Effector memory CD4-positive, alpha-beta T cell (primary cell): ENCODE measurements at places on chromosomes 12 and 14.

- no peak for DNase-seq
These were observed 23.3 kb downstream of the ZFYVE21 start for GRCh38 chr14:103738701-103739451.

GRCh38 chr12:52331833-52332232 lies 10.6 kb upstream of the KRT83 start:
- DNase-seq: no peak

DNA sequence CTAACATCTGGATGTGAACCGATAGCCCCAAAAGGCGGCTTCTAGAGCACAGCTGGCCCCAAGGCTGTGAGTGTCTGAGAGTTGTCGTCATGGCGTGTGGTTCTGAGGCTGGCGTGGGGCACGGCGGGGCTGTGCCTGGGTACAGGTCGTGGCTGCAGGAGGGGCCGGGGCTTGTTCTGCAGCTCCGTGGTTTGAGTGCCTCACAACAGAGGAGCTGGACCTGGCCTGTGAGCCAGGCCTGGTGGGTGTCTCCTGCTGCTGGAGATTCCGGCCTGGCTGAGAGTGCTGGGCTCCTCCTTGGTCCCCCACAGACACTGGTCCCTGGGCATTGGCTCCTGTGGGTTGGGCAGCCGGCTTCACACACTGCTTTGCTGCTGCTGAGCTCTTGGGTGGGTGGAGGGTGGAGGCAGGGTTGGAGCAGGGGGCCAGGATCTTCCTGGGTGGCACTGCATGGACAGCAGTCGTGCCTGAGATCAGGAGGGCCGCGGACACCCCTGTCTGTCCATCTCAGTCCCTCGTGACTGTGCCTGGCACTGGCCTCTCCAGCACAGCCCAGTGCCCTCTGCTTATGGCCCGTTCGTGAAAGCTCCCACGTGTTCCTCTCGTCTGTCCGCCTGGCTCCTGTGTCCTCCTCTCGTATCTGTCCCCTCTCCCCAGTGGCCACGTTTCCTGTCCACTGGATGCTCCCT lies 31.8 kb upstream of the TEX22 start:
- no peak for DNase-seq

- no peak for DNase-seq
These were observed 1.3 kb downstream of the UNG start for GRCh38 chr12:109098651-109099050.

- no peak for DNase-seq
These were observed 326.2 kb downstream of the ETNK1 start for GRCh38 chr12:22951206-22951605.

- no peak for DNase-seq
These were observed 163.0 kb upstream of the EEA1 start for GRCh38 chr12:93091886-93092648.

GRCh38 chr12:85644508-85644907 lies 191.7 kb downstream of the RASSF9 start:
- DNase-seq: no peak

DNA sequence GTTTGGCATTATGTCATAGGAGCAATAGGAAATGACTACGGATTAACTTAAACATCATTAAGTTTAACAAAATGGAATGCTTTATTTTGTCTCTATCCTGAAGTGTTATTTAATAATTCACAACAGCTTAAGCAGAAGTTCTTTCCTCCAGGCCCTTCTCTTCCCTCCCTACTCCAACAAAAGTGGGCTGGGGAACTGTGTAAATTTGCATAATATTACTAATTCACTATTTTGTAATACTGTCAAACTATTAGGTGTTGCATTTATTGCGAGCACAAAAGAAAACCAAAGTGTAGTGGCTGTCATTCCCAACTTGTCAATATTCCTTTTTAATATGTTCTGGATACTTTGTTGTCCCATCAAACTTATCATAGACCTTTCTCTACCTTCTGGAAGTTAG lies 69.8 kb downstream of the ATG14 start:
- DNase-seq: no peak

DNA sequence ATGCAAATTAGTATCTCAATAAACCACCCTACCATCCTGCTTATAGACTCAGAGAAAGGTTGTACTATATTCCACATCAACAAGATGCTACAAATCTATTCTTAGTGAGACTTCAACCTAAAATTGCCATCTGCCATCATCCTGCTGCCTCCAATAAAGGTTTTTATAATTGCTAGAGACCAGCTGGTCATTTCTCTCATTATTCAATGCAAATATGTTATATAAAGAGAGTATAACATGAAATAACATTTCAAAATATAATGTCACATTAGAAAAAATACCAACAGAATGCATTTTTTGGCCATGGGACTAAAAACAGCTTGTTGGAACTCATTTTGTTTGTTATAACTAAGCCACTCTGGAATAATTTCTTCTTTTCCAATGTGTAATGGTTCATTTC lies 247.3 kb downstream of the LRIG3 start:
- DNase-seq: no peak

DNA sequence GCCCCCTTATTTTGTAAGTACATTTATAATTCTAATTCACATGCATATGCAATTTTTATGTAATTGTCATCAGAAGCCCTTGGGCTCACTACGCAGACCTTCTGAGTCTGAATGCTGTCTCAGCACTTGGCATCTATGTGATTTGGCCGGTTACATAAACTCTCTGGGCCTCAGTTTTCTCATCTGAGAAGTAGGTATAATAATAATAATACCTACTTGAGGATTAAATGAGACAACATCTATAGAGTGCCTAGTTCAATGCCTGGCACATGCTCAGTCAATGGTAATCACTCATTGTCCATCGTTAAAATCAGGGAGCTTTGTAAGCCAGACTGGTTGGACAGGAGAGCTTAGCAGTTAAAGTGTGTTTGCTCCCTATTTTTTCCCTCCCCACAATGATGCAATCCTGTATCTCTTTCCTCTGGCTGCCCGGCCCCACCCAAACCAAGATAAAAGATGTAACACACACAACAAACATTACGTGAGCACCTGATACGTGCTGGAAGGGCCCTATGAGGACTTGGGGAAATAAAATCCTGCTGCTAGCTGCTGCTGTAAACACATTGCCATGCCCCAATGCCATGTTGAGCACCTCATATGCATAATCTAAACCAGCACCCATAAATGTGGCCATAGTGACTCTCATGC lies 235.0 kb downstream of the CRADD start:
- no peak for DNase-seq

DNA sequence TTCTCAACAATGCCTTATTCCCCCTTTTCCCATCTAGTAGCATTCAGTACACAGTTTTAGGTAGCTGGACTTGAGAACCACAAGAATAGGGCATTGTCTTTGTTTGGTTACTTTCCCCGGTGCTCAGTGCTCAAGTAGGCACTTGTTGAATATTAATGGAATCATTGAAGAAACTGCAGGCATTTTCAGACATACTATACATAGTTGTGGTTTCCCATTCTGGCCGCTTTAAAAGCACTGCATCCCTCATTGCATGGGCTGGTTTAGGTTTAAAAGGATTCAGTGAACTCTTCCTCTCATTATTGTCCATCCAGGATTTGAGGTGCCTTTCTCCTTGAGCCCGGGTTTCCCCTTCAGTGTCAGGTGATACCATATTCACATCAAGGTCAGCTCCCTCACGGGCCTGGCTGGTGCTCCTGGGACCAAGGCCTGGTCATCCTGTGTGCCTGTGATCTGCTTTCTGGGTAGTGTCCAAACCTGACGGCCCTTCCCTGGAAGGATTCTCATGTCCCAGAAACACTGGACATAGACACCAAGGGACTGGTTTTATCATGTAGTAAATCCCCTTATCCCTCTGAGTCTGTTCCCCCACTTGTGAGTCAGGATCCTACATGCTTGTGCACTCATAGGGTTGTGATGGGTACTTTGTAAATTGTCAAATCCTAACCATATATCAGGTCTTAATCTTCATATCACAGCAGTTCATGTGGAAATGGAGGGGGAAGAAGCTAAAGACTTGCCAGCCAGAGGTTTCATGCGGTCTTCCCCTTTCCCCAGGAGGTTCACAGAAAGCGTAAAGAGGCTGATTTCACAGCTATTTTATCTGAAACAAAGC lies 7.4 kb downstream of the TCP11L2 start:
- DNase-seq: no peak

GRCh38 chr12:88866881-88867280 lies 286.6 kb upstream of the KITLG start:
- no peak for DNase-seq

DNA sequence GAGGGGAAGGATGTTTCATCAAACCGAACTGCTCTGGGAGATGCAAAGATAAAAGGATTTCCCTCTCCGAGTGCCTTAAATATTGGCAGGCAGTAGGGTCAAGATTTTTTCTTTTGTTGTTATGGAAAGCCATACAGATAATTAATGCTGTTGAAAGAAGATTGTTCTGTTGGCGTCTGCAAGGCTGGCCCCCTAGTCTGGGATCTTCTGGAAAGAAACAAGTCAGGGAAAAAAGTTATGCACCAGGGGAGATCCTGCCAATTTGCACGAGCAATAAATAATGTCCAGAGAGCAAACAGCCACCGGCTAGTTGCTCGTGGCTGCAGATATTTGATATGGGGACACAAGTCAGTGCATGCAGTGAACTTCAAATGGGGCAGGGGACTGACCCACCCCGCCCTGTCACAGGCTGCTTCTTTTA lies 202.1 kb upstream of the MYL2 start:
- no peak for DNase-seq

- no peak for DNase-seq
These were observed 28.6 kb downstream of the BRMS1L start for GRCh38 chr14:35854696-35855270.

DNA sequence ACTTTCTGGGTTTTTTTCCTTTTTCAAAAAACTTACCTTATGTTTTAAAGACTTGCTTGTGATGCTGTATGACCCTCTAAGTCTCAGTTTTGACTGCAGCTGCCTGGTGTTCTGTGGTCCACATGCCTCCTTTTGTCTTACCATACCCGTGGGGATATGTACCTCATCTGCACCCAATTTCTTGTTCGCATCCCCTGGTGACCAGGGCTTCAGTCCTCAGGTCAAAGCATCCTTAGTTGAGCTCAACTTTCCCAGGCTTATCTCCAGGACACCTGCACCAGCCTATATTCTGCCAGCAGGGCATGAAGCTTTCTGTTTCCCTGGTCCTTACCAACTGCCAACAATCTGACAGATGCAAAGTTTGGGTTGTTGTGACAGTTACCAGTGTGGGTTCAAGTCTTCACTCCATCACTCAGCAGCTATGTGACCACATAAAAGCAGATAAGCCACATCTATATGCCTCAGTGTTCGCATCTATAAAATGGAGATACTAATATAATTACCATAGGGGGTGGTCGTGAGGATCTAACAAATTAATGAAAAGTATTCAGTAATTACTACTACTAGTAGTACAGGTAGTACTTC lies 94.0 kb downstream of the NTF3 start:
- DNase-seq: no peak

DNA sequence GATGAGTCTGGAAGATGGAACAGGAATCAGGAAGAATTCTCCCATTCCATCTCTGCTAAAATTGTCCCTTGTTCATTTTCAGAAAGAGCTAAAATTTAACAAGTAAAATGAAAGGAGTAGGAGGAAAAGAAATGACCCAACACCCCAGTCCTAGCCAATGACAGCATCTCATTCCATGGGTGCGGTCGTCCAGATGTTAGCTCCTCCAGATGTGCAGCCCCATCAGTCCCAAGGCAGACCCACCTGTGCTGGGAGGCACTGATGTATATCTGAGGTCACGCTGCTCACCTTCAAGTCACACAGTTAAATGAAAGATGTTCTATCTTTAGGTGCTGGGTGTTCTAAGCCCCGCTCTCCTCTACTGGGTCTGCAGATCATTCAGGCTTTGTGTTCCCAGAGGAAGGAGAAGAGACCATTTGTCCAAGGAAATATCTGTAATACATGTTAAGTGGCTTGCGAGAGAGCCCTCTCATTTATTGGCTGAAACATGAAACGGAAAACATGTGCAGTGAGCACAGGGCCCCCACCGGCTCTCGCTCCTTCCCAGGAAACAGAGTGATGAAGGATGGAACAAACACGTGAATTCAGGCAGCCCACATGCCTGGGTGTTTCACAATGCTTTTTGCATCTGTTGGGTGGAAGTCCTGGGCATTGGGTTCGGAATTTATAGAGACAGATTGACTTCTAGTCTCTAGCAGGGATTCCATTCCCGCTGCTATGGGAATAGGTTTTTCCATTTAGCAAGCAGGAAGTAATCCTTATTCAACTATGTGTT lies 294.6 kb downstream of the NUAK1 start:
- DNase-seq: no peak
